Activated CD4-positive, alpha-beta T cell treated with anti-CD3 and anti-CD28 coated beads for 1 hour (primary cell): ENCODE measurements at places on chromosomes 7 and 10.

- DNase-seq = no peak
Measured at GRCh38 chr10:125149680-125150047, 10.7 kb downstream of the CTBP2 start.

- DNase-seq = no peak
Measured at GRCh38 chr10:3126741-3127346, 45.7 kb downstream of the PITRM1 start.

GRCh38 chr7:134368851-134369544 lies 52.3 kb upstream of the SLC35B4 start:
- no peak for DNase-seq

- DNase-seq = no peak
Measured at GRCh38 chr10:131043039-131043691, 268.4 kb downstream of the TCERG1L start.

DNA sequence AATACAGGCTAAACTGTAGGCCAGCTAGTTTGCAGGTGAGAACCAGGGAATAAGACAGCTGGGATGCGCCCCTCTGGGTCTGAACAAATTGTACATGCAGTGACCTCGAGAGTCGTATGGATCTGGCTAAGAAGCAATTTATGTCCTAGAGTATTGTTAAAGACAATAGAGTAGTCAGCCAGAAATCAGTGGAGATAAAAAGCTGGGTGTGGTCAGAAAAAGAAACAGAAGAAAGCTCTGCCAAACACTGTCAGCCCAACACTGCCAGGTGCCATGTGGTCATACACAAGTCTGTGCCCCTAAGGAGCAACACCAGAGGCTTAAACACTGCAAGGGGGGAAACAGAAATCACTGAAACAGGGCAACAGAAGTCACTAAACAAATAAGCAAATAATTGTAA lies 62.2 kb downstream of the CNOT4 start:
- DNase-seq = no peak

DNA sequence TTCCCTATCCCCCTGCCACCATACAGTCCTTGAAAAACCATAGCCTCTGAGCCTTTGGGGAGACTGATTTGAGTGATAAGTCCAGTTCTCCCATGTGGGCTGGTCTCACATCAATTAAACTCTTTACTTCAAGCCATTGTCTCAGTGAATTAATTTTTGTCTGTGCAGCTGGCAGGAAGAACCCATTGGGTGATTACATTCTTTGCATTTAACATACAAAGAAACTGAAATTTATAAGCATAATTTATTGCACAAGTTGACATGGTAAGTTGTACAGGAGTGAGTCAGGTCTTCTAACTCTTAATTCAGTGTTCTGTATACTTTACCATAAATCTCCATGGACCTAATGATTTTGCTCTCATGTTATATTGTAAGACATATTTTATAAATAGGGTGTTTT lies 1613.0 kb upstream of the LRRTM3 start:
- no peak for DNase-seq

DNA sequence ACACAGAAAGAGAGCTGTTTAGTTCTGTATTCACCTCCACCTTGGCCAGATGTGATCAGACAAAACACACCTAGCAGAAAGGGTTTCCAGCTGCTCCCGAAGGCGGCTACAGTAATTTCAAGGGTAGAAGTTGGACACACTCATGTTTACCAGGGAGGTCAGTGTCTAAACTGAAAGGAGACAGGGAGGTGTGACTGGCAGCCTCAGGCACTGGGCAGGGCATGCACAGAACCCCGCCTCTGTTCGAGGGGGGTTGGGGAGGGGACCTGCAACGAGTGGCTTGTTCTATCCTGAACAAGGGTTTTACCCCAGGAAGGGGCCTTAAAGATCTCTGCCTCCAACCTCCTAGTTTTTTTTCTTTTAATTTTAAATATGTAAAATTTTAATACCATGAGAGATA lies 49.6 kb downstream of the BPGM start:
- no peak for DNase-seq

DNA sequence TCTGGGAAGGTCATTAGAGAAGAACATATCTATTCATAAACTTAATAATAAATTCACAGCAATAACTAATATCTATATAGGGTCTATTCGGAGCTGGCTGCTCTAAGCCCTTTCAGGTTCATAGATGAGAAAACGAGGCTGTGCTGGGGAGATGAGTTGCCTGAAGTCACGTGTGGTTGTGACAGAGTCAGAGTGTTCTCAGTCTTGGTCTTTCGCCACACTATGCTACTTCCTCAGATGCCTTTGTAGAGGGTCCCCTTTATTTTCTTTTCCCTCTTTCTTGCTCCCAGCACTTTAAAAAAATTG lies 43.7 kb upstream of the FAM180A start:
- no peak for DNase-seq

DNA sequence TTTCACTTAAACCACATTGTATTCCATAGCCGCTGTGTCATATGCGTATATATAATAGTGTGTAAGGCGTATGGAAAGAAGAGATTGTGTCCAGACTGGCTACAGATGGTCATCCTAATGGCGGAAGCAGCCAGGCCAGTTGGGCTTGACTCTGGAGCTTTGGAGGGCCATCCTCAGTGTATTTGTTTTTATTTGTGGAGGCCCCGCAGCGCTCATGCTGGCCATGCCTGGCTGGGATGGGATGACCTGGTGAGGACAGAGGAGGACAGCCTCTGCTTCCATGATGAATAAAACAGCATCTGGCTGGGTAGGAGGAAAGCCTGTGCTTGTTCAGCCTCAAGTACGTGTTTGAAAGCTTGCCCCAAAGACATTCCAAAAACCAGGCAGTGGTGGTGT lies 220.3 kb downstream of the EBF3 start:
- no peak for DNase-seq

GRCh38 chr7:127047521-127047920 lies 205.2 kb downstream of the GRM8 start:
- no peak for DNase-seq

GRCh38 chr10:52071814-52072213 lies 242.3 kb upstream of the DKK1 start:
- DNase-seq = no peak

DNA sequence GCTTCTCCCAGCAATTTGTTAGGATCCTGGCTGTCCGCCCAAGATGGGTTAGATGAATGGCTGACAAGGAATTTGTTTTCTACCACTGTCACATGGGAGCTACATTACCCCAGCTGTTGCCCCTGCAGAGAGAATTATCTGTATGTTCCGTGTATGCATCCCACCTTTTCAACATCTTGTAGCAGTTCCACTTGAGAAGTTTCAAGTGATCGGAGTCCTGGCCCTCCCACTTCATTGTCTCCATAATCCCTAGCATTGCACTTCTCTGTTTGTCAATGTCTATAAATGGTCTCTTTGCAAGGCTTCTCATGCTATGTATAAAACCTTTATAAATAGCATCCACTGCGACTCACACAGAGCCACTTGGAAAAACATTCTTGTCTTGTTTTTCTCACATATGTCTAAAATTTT lies 972.5 kb downstream of the CNTNAP2 start:
- DNase-seq = no peak

DNA sequence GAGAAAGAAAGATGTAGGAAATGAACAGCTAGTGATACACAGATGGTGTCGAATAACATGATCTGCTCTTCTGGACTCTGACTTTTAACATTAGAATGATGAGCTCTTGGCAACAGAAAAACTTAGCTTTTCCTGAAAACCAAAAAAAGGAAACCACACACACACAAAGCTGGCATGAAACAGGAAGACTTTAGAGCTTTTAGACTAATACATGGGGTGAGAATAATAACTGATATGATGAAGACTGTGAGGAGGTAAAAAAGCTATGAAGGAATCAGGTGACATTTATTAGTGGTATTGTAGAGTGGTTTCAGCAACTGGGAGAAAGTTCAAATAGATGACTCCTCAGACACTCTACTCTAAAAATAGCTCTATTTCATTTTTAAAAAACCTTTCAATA lies 491.9 kb downstream of the PARD3 start:
- no peak for DNase-seq

- DNase-seq = no peak
Measured at GRCh38 chr10:75511011-75511410, 79.6 kb downstream of the LRMDA start.

DNA sequence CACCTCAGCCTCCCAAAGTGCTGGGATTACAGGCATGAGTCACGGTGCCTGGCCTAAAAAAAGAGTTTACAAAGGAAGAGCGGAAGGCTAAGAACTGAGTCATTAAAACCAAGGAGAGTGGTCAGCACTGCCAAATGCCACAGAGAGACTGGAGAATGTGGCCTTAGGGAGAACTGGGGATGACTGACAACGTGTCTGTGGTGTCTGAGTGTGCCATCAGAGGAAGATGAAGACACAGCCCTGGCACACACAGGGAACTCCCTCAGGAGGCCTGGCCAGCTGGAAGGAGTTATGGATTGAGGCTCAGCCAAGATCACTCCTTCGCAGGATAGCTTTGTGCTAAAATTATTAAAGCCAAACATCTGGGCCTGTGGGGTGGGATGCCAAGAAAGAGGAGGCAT lies 3.9 kb upstream of the INA start:
- DNase-seq = no peak

GRCh38 chr7:2044311-2044882 lies 188.3 kb downstream of the MAD1L1 start:
- no peak for DNase-seq

DNA sequence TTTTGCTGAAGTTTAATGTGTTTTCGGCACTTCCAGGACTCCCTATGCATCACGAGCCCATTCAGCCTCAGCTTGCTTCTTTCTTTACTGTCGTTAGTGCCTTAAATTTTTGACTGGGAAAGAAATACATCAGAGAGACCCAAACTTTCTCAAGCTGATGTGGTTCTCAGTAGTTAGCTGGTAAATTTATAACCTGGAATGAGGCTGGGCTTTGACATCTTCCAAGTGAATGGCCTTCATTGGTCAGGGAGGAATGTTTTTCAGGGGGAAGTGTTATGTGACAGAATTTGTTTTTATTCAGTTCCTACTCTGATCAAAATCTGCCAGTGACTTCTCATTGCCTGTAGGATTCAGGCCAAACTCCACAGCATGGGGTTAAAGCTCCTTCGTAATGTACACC lies 296.9 kb downstream of the SORCS3 start:
- no peak for DNase-seq

- DNase-seq = no peak
Measured at GRCh38 chr10:79116801-79117723, 48.3 kb downstream of the ZMIZ1 start.

GRCh38 chr10:65367706-65368105 lies 1558.1 kb upstream of the LRRTM3 start:
- DNase-seq = no peak

DNA sequence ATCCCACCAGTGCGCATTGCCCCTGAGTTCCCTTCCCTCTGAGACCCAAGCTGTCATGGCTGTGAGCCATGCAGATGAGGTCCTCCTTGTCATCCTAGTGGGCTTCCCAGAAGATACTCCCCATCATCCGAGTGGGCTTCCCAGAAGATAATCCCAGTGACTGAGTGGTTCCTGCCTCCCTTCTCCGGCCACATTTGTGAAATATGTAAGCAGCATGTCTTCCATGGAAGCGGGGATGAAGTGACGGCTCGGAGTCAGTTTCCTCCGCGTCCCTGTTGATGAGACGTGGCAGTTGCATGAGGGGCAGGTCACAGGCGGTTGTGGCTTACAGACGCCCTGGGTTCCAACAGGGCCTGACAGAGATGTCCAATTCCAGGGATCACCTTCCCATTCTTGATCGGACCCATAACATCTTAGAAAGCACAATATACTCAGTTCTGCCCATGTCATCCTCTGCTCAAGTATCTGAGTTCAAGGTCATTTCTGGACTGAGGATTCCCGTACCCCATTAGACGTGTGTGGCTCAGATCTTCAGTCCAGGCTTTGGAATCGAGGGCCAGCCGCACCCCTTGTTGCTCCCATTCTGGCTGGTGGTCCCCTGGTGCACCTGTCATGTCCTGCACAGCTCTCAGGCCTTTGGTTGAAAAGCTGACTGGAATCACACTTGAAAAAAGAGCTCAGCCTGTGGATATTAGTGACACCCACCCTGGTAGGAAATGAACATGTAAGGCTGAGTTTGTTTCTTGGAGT lies 166.9 kb downstream of the PTPRN2 start:
- DNase-seq = no peak

DNA sequence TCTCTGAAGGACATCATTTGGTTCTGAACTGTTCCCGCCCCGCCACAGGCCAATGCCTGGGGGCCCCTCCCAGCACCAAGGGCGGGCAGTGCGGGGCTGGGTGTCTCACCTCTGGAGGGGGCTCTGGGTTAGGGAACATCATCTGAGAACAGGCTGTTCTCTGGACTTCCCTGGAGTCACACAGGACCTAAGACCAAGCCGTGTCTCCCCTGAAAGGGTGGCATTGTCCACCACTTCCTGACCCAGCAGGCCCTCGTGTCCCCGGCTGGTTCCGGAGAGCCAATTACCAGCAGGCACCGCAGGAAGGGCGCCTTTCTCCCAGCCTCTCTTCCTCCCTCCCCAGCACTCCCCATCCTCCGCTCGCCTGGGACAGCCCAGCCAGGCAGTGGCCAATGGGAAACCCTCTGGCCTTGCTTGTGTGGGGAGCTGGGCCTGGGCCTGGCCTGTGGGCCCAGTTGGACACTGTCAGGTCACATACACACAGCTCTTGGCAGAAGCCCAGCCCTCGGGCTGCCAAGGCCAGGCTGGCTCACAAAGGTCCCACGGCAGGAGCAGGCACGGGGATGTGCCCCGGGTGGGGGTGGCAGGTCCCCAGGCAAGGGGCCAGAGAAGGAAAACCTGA lies 119.5 kb downstream of the SPDYE5 start:
- no peak for DNase-seq

- no peak for DNase-seq
Measured at GRCh38 chr10:84896909-84897308, 568.5 kb downstream of the CCSER2 start.

DNA sequence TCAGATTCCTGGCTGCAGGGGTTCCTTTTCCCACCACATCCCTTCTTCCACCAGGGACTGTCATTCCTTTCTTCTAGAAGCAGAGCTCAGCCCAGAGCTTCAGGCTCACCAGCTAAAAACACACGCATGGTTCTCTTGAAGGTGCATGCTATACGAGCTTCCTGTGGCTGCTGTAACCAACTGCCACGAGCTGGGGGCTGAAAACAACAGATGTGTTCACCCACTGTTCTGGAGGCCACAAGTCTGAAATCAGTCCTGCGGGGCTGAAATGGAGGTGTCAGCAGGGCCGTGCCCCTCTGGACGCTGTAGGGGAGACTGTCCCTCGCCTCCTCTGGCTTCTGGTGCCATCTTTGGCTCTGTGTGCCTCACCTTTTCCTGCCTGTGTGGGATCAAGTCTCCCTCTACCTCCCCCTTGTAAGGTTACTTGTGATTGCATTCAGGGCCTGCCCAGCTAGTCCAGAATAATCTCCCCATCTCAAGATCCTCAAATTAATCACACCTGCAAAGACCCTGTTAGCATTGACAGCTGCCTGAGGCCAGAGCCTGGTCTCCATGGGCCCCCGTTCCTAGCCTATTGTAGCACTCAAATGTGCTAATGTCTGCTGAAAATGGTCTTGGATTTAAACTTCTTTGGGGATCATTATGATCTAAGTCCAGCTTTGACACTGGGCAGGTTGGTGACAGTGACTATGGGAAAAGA lies 13.7 kb downstream of the RAB19 start:
- no peak for DNase-seq
